ENCODE measurements at places on chromosomes 4 and X.

DNA sequence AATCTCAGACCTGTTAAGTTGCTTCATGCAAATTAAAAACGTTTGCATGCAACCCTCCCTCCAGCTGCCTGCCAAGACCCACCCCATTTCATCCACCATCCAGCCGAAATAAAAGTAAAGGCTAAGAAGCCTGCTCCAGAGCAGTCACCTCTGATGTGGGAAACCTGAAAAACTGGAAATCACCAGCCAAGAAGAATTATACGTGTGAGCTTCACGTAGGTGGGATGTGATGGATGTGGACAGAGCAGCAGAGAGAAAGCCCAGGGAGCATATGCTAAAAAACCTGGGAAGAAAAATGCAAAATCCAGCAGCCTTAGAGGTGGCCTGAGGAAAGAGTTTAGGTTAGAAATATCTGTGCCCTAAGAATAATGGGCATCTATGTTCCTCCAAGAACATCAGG, 160.6 kb upstream of the STS start:
- DNase-seq: no peak

- DNase-seq: no peak
Measured at GRCh38 chrX:67436867-67437266, 107.0 kb upstream of the AR start.

DNA sequence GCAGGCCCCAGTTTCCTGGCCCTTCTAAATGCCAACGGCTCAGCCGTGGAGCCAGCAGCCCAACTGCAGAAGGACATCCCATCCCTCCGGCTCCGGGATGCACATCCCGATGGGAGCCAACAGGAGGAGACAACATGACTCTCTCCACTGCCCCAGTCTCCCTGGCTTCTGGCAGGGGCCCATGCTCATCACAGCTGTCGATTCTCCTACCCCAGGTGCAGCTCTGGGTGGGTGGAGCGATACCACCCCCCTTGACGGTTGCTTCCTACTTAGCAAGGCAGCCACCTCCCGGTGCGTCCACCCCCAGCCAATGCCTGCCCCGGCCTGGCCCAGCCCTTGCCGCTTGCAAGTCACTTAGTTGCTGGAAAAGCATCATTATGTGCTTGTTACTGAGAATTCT, 19.5 kb downstream of the ZNF275 start:
- no peak for DNase-seq

GRCh38 chrX:46624090-46624786, 50.7 kb downstream of the CHST7 start:
- DNase-seq: no peak

DNA sequence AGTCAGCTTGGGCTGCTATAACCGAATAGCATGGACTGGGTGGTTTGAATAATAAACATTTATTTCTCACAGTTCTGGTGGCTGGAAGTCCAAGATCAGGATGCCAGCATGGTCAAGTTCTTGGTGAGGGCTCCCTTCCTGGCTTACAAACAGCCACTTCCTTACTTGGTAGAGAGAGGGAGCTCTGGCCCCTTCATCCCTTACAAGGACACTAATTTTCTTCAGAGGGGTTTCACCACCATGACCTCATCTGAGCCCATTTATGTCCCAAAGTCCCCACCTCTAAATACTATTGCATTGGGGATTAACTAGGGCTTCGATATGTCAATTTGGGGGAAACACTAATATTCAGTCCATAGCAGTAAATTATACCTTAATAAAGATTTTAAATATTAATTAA, 61.8 kb downstream of the CLNK start:
- no peak for DNase-seq

DNA sequence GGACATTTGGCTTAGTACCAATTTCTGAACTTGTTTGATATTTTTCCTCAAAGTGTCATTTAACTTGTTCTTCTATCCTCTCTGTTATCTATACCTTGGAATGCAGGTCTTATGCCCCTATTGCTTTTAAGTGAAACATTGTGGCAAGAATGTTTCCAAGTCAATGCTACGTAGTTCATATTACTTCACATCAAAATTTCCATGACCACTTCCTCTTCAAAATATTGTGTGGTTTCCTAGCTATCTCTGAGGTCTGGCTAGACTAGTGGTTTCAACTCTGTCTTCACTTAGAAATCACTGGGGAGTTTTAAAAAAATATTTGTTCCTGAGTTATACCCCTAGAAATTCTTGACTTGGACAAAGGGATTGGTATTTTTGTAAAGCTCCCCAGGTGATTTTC, 20.2 kb upstream of the RASGEF1B start:
- DNase-seq: no peak

DNA sequence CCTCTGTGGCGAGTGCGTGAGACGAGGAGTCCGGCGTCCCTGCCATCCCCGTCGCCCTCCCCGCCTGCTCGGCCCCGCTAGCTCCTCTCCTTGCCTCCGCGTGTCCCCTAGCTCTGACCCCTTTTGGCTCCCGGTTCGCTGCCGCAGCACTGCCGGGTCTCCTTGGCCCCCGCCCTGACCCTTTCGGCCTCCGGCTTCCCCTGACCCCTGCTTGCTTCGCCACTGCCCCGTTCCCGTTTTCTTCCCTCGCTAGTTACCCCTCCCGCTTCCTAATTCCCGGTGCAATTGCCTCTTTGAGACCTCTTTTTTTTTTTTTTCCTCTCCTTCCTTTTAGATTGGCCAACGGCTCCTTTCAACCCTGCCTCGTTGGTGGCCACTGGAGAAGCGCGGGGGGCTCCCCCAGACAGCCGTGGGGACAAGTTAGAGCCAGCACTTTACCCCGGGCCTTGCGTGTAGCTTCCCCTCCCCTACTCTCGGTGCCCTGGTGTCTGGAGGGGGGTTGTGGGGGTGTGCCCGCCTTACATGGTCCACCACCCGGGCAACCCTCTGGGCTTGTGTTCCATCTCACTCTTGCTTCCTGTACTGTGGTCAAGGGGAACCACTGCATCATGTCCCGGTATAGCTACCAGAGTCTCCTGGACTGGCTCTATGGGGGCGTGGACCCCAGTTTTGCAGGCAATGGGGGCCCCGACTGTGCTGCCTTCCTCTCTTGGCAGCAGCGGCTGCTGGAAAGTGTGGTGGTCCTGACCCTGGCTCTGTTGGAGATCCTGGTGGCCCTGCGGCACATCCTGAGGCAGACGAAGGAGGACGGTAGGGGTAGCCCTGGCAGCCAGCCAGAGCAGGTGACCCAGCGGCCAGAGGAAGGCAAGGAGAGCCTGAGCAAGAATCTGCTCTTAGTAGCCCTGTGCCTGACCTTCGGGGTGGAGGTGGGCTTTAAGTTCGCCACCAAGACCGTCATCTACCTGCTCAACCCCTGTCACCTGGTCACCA, 548 bp downstream of the TMEM164 start:
- no peak for DNase-seq

Data from activated T-helper 1 cell treated with anti-CD3 and anti-CD28 coated beads, Interleukin-2, amount 50 U/mL, for 16 hours (primary cell).